CD4-positive, alpha-beta memory T cell (primary cell): ENCODE measurements at places on chromosomes 11 and 22. TPM values are rescaled to one million over a fixed set of nuclear protein-coding genes. Genes with fewer than 3 reads are reported as not detected.
A peak's percentile ranks its signal among the peaks of the same experiment; 100 is the strongest.

SLC22A12 gene
- not detected for total RNA-seq

FUT4 gene
- 6.7 TPM for total RNA-seq

CLMP gene
- 0.55 TPM for total RNA-seq

MMP27 gene
- total RNA-seq, result not detected

SLC22A9 gene
- not detected for total RNA-seq

DNA sequence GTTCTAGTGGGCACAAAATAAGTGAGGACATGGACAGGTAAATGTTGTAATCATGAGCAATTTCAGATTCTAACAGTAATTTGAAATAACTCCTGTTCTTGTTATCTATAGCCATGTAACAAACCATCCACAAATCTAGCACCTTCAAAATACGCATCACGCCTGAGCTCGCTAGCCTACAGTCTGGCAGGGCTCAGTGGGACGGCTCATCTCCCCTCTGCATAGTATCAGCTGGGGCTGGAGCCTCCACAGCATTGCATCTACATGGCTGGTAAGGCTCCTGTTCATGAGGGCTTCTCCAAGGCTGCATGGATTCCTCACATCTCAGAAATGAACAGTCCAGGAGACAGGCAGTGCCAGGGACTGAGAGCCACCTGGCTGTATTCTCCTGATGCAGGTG is 112.6 kb downstream of the KCNQ1 start:
- no peak for DNase-seq
- H3K36me3 ChIP-seq, result no peaks in the 10 kb centered on the region
- H3K4me1 ChIP-seq, result no peaks in the 10 kb centered on the region
- H3K27me3 ChIP-seq, result no peaks in the 10 kb centered on the region

DNA sequence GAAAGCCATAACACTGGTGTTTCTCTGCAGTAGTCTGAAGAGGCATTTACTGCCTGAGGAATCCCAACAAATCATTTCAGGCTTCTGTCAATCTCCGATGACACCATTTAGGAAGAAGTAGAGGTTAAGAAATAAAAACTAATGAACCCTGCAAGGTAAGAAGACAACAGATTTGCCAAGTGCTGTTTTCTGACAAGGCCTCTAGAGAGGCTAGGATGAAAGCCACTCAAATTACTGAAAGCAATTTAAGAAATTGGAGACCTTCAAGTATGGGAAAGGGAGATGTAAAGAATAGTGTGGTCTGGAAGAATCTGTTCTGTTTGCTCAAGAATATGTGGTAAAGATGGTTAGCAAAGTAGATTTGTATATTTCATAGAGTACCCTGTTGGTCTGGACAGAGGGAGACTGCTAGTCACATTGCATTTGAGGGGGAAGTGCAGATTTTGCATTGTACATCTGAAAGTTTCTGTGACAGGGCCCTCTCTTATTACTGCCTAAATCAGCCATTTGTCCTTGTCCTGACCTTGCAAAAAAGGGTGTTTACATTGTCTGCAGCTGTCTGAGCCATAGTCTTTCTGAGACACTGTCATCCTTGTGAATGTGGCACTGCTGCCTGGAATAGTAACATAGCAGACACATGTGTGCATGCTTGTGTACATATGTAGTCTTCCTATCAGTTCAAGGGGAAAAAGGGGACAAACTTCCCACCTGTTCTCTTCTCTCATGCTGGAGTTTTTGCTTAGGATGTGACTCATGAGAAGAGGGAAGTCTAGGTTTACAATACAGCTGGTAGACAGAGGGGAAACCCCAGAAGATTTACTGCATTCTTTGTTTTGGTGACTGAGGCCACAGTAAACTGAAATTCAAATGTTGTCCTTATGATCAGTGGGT is 640.2 kb upstream of the KIRREL3 start:
- no peak for DNase-seq

DNA sequence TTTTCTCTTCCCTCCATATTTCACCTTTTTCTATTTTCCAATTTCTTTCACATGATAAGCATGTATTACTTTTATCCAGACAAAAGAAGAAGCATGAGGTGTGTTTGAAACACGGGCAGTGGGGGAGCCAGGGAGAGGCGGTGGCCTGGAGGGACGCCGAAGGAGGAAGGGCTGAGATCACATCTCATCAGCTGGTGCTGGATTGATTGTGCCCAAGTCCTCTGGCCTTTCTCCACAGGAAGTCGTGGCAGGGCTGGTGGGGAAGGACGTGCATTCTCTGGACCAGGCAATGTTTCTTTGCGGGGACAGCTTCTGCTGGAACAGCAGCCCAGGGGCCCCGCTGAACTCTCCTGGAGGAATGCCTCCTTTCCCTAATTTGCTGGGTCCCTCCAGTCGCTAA is 82.9 kb downstream of the MIAT start:
- no peaks in the 10 kb centered on the region for H3K27me3 ChIP-seq
- DNase-seq, result no peak
- no peak overlapping the region for H3K4me3 ChIP-seq
- peaks cover 7% of the 10 kb centered on the region for H3K36me3 ChIP-seq
- no peaks in the 10 kb centered on the region for H3K4me1 ChIP-seq

GRCh38 chr11:130449310-130449990 is 1.0 kb downstream of the ADAMTS15 start:
- H3K27me3 ChIP-seq, result no peaks in the 10 kb centered on the region
- H3K36me3 ChIP-seq, result no peaks in the 10 kb centered on the region
- no peak overlapping the region for H3K4me3 ChIP-seq
- H3K27ac ChIP-seq, result no peak overlapping the region

DNA sequence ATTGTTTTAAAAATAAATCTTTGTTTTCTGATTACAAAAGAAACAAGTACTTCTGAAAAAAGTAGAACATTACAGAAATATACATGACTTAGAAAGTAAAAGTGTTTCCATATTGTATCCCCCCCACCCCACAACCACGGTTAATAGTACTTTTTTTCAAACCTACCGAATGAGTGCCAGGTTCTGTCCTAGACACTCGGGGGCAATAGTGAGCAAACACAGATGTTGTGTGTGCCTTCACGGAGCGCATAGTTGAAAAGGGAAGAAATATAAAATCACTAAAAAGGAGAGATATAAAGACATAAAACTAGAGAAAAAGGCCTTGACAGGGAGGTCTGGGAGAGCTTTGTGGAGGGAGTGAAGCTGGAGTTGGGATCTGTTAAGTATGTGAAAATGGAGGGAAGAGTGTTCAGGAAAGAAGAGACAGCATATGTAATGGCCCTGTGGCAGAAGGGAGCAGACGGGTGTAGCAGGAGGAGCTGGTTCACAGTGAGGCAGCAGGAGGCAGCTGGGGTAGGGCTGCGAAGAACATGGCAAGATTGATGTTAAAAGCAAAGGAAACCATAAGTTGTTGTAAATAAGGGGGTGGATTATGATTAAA is 42.1 kb upstream of the ALX4 start:
- no peak for DNase-seq
- H3K36me3 ChIP-seq, result no peaks in the 10 kb centered on the region
- H3K27ac ChIP-seq, result no peak overlapping the region
- no peak overlapping the region for H3K4me3 ChIP-seq

- H3K27me3 ChIP-seq, result peaks cover 4% of the 10 kb centered on the region
- no peak overlapping the region for H3K4me3 ChIP-seq
- peaks cover 13% of the 10 kb centered on the region for H3K4me1 ChIP-seq
- H3K36me3 ChIP-seq, result no peaks in the 10 kb centered on the region
These were observed 16.4 kb downstream of the IFITM10 start for GRCh38 chr11:1733716-1734640.

DNA sequence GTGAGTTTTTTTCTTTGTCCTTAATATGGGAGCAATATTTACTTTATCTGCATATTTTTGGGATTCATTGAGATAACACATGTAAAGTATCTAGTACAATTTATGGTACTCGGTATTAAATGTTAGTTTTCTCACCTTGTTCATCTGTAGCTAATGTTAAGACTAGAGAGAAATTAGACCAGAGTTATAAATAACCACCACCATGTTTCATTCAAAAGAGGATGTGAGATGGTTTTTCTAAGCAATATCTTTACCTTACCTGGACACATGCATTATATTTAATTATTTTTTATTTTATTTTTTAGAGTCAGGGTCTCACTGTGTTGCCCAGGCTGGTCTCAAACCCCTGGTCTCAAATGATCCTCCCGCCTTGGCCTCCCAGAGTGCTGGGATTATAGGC is 18.4 kb downstream of the ARHGAP42 start:
- H3K27ac ChIP-seq, result no peak overlapping the region
- H3K4me1 ChIP-seq, result no peaks in the 10 kb centered on the region
- DNase-seq, result no peak
- no peaks in the 10 kb centered on the region for H3K36me3 ChIP-seq

DNA sequence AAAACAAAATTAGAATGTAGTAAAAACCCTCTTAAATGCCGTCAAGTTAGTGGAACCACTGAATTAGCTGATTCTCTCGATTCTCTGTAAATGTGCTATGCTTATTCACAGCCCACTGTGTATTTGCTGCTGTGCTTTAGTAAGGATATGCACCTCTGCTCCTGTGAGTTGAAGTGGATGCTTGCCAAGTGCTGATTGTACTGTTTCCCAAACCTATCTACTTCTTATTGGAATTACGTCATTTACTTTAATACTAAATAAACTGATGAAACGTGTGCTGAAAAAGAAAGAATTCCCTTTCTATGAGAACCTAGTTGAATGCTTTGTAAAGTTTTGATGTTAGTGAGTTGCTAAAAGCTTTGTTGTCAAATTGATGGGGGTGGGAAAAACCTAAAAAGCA is 158.4 kb downstream of the LRRC4C start:
- no peak overlapping the region for H3K4me3 ChIP-seq
- no peaks in the 10 kb centered on the region for H3K4me1 ChIP-seq
- H3K36me3 ChIP-seq, result no peaks in the 10 kb centered on the region
- no peak for DNase-seq

DNA sequence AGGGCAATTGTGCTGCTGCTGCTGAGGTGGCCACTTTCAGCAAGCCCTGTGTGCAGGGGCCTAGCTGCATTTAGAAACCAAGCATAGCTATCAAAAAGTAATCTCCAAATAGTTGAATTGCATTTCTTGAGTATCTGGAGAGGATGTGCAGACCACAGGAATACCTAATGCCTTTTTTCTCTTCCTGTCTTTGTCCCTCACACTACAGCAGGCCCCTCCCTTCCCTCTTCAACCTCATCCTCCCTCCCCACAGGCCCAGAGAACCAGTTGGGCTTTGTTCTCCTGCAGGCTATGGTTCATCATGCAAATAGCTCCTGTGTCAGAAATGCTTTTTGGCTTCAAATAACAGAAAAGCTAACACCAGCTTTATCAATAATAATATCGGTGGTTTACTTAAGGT is 47.7 kb downstream of the DKK3 start:
- H3K27me3 ChIP-seq, result no peaks in the 10 kb centered on the region
- peaks cover 41% of the 10 kb centered on the region for H3K4me1 ChIP-seq
- peaks cover 11% of the 10 kb centered on the region for H3K36me3 ChIP-seq
- DNase-seq, result peak; percentile 48
- no peak overlapping the region for H3K27ac ChIP-seq
- H3K4me3 ChIP-seq, result no peak overlapping the region

DNA sequence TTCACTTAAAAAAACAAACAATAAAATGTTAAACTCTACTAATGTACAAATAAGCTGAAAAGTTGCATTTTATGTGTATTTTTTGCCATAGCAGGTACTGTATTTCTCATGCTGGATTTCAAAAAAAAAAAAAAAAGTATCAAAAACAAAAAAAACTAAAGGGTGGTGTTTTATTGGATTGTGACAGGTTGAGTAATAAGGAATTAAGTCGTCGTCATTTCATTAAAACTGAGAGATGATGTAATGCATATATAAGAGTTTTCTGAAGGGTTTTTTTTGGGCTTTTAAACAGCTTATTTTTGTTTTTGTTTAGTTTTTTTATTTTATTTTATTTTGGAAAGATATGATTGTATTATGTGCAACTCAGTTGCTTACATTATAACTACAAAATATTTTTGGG is 10.9 kb upstream of the ADSL start:
- H3K4me3 ChIP-seq, result no peak overlapping the region
- H3K27me3 ChIP-seq, result no peaks in the 10 kb centered on the region
- H3K36me3 ChIP-seq, result peaks cover 5% of the 10 kb centered on the region
- no peak for DNase-seq
- peaks cover 76% of the 10 kb centered on the region for H3K4me1 ChIP-seq
- H3K27ac ChIP-seq, result peak overlapping the region; percentile 30

- no peaks in the 10 kb centered on the region for H3K27me3 ChIP-seq
- no peaks in the 10 kb centered on the region for H3K36me3 ChIP-seq
- no peak overlapping the region for H3K27ac ChIP-seq
These were observed 139.0 kb downstream of the FCHSD2 start for GRCh38 chr11:73003088-73003487.

GRCh38 chr11:19683141-19683805 is 29.4 kb upstream of the NAV2 start:
- no peak overlapping the region for H3K27ac ChIP-seq
- H3K4me1 ChIP-seq, result no peaks in the 10 kb centered on the region
- H3K27me3 ChIP-seq, result no peaks in the 10 kb centered on the region
- no peak for DNase-seq
- no peaks in the 10 kb centered on the region for H3K36me3 ChIP-seq

DNA sequence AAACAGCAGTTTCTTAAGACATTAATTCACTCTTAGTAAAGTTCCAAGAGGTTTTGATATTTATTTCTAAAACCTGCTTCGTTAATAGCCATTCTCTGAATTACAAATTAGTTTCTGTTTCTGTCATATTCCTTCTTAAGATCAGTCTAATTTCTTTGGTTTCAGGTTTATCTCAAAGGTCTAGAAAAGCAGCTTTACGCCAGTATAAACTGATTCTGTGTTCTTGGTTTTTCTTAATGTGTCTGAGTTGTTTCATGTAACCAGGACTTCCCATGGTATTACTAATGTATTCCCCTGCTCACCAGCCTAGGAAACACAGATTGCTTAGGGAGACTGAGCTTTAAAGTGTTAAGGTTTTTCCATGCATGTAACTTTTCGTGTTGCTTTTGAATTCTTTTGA is 6.8 kb upstream of the ACY3 start:
- no peak overlapping the region for H3K27ac ChIP-seq
- no peaks in the 10 kb centered on the region for H3K27me3 ChIP-seq
- peaks cover 6% of the 10 kb centered on the region for H3K4me1 ChIP-seq
- no peaks in the 10 kb centered on the region for H3K36me3 ChIP-seq
- no peak overlapping the region for H3K4me3 ChIP-seq
- no peak for DNase-seq

GRCh38 chr11:35546317-35546716 is 20.9 kb upstream of the PAMR1 start:
- no peaks in the 10 kb centered on the region for H3K4me1 ChIP-seq
- no peak overlapping the region for H3K4me3 ChIP-seq
- H3K27ac ChIP-seq, result no peak overlapping the region

GRCh38 chr11:80524349-80524748 is 1083.5 kb upstream of the TENM4 start:
- no peaks in the 10 kb centered on the region for H3K27me3 ChIP-seq
- H3K4me1 ChIP-seq, result no peaks in the 10 kb centered on the region
- DNase-seq, result no peak
- H3K27ac ChIP-seq, result no peak overlapping the region

DNA sequence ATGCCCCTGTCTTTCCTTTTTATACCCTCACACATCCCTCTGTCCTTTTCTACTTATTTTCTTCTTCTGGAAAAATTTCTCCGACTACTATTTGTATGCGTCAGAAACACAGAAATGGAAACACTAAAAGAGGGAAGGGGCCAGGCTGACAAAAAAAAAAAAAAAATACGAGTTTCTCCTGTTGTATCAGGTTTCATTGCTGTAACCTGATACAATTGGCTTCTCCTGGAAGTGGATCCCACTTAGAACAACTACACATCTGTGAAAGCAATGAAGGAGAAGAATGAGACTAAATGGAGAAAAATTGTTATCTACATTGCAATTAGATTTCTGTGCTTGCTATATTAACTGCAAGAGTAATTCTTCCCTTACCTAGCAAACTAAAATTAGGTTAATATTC is 393.9 kb downstream of the GUCY1A2 start:
- H3K4me3 ChIP-seq, result no peak overlapping the region
- no peaks in the 10 kb centered on the region for H3K4me1 ChIP-seq

- H3K27me3 ChIP-seq, result no peaks in the 10 kb centered on the region
- peak overlapping the region; percentile 89 for H3K27ac ChIP-seq
- peaks cover 50% of the 10 kb centered on the region for H3K4me1 ChIP-seq
- DNase-seq, result no peak
These were observed 423 bp downstream of the PEX16 start for GRCh38 chr11:45917286-45917622.
